ENCODE measurements at places on chromosomes 7 and 10.
A peak's percentile ranks its signal among the peaks of the same experiment; 100 is the strongest.

GRCh38 chr7:152136686-152137085 lies 111.2 kb downstream of the GALNT11 start:
- DNase-seq: no peak

GRCh38 chr7:81926154-81926553 lies 156.3 kb upstream of the HGF start:
- no peak for DNase-seq

- no peak for DNase-seq
Measured at GRCh38 chr10:92218569-92218968, 72.3 kb downstream of the CPEB3 start.

GRCh38 chr10:11796474-11796873 lies 26.7 kb upstream of the PROSER2 start:
- no peak for DNase-seq

DNA sequence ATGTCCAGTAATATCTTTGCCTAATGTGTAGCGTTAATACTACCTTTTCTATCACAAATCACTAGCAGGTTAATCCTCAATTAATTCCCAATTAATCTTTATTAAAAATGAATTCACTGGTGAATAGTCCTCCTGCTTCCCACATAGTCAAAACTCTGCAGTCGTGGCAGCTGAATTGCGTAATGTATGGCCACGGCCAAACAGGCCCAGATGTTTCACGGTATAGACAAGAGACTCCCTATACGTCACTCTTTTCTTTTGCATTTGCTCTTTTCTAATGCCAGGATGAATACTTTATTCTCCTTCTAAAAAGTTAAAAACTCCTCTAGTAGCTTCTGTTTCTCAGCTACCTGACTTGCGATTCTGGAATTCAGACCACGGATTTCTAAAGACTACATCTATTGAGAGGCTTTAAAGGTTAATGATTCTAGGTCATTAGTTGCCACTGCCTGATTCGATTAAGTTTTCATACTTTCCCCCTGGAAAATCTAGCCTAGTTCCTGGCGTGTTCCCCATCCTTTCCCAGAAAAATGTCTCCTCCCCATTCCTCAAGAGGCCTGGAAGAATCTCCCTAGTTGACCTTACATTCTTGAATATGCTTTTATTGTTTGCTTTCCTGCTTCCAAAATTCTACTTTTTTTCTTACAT lies 16.9 kb downstream of the MEOX2 start:
- DNase-seq: no peak

GRCh38 chr7:26492816-26493215 lies 201.2 kb downstream of the SNX10 start:
- DNase-seq: no peak

DNA sequence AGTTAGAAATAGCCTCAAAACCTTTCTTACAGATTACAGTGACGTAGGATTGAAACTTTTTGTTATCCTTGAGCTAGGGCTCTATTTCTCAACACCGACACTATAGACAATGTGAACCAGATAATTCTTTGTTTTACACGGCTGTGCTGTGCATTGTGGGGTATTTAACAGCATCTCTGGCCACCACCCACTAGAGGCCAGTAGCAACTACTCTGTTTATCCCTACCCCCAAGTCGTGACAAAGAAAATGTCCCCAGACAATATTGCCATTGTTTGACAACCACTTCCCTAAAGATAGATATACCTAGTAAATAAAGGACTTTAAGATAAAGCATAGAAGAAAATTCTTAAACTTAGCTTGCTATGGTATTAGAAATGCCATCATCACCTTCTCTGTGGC lies 359.6 kb downstream of the ARL4A start:
- no peak for DNase-seq

DNA sequence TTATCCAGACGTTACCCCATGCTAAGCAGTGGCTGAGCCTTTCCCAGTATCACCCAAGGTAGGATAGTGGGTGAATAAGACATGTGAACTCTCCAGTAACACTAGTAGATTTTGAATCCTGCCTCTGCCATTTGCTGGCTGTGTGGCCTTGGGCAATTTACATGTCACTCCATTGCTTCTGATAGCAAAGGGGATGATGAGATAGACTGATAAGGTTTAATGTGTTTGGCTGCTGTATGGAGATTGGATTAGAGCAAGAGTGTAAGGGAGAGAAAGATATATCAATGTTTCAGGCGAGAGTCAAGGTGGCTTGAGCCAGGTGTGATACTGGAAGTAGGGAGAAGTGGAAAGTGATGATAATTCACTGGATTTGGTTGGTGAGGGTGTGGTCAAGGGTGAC lies 40.1 kb upstream of the EEPD1 start:
- no peak for DNase-seq

GRCh38 chr7:92137557-92137956 lies 3.3 kb upstream of the CYP51A1 start:
- no peak for DNase-seq

GRCh38 chr7:142685877-142686508 lies 63.3 kb upstream of the PRSS1 start:
- no peak for DNase-seq

- DNase-seq: no peak
Measured at GRCh38 chr7:126778101-126778500, 474.6 kb downstream of the GRM8 start.

DNA sequence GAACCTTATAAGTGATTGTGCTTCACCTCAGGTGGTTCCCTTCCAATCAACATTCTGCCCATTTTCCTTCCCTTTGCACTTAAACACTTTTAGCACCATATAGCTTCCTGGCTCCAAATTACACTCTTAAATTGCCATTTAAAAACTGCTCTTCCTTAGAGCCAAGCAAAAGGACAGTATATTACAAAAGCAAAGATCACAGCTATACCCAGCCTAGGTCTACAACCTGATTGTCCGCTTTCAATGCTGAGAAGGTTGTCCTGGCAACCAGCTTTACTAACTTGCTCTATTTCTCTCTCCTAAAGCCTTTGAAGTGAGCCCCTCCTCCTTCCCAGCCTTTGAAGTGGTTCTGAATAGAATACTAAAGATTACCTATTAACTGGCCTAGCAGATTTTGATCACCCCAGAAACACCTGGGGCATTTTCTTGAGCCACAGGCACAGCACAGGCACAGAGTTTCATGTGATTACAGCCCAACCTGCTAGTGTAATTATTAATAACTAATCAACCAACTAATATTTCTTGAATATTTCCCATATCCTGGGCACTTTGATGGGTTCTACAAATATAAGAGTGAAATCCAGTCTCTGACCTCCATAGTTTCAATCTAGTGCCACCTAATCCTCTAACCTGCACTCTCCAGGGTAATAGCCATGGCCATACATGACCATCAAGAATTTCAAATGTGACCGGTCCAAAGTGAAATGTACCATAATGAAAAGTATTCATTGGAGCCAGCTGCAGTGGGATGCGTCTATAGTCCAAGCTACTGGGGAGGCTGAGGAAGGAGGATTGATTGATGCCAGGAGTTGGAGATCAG lies 63.6 kb upstream of the TRIM24 start:
- no peak for DNase-seq

DNA sequence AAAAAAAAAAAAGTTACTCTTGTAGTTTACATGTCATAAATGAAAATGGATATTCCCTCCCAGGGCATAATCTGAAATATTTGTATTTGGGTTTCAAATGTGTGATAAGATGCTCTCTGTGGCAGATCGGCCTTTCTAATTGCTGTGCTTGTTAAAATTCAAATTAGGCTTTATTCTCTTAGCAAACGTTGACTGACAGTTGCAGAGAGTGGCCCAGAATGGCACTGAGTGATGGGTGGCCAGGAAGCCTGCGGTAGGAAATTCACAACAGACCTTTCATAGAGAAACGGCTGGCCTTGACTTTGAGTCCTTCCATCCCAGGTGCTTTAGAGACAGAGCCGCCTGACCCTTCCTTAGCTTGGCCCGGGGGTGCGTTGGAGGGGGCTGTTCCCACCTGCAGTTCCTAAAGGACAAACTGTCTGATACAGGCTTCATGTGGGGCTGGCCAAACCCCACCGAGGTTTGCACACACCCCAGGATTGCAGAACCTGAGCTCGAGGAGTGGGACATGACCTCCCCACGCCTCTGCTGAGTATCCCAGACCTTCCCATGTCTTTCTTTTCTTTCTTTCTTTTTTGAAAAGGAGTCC lies 152.7 kb downstream of the CUX1 start:
- DNase-seq: no peak

GRCh38 chr7:13414181-13414580 lies 575.3 kb downstream of the ETV1 start:
- DNase-seq: no peak

GRCh38 chr10:88861036-88861435 lies 9.4 kb upstream of the ANKRD22 start:
- DNase-seq: no peak

DNA sequence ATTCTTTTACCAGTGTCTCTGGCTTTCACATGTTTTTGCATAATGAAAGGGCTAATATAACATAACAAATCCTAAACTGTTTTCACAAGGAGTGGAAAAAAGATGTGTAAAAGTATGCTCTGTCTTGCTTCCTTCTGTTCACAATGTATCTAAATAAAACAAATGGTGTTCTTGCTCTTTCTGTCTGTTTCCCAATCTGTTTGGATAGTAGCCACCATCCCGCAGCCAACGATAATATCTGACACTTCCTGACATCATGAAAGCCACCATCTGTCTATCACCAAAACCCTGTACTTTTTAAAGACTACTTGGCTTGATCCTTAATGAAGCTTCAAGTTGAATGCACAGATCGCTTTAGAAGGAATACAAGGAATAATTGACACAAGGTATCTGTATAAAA lies 246.2 kb downstream of the ETV1 start:
- no peak for DNase-seq

- no peak for DNase-seq
Measured at GRCh38 chr10:1549591-1550290, 187.6 kb downstream of the ADARB2 start.

DNA sequence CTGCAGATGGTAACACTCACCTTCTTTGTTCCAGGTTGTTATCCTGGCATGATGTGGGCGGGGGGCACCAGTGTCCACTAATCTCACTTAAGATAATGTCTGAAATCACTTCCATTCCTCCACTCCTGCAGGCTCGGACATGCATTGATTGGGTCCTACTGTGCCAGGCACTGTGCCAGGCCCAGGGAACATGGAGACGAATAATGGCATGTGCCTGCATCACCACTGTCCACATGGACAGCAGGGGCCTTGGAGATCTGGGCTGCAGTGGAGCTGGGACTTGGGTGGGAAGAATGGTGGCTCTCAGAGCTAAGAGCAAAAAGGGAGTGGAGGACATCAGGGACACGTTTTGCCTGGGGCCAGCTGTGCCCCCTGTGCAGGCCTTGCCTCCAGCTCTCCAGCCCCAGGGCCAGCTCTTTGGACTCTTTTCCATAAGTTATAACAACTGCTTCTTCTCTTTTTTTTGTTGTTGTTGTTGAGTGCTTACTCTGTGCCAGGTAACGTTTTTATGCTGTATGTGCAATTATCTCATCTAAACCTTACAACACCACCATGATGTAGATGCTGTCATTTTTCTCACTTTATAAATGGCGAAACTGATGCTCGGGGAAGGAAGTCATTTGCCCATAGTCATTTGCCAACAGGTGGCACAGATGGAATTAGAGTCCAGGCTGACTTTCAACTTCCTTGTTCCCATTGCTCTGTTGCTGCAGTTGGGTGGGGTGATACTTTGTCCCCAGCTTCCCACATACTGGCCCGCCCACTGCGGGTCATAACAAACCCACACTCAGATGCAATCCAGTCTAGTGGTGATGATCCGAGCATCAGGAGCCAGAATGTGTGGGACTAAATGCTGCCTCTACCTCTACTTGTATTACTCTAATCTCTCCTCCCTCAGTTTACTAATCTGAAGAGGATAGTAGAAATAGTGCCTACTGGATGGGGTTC lies 19.1 kb downstream of the PLPP4 start:
- no peak for DNase-seq

GRCh38 chr10:14060320-14061070 lies 270.2 kb downstream of the FRMD4A start:
- DNase-seq: no peak

DNA sequence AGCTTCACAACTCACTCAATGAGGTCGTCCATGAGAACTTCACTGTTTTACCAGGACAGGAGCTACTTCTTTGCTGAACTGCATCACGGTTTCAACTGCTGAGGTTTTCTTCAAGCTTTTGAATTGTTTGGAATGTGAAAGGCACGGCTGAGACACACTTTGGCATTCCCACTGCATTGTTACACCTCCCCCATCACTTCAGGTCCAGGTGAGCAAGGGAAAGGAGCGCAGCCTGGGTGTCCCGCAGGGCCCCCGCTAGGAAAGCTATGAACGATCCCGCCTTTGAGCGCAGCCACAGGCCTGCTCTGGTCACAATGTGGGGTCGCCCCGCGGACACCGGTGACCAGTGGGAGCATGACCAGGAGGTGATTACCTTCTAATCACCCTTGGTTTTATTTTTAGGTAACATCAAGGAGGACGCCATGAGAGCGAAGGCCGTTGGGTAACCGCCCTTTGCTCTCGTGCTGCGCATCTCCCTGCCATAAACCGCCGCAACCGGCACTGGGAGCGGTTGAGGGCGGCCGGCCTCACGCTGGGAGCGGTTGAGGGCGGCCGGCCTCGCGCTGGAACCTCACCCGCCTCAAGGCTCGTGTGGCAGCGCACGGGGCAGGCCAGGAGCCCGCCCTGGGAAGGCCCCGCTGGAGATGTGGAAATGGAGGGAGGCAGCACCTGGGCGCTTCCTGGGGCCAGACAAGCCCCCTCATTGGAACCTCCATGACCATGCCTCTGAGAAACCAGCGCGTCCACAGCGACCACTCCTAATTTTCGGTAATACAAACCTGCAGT lies 50.9 kb upstream of the SGMS1 start:
- no peak for DNase-seq

GRCh38 chr7:99499371-99499720 lies 735 bp downstream of the ZNF394 start:
- DNase-seq: no peak

DNA sequence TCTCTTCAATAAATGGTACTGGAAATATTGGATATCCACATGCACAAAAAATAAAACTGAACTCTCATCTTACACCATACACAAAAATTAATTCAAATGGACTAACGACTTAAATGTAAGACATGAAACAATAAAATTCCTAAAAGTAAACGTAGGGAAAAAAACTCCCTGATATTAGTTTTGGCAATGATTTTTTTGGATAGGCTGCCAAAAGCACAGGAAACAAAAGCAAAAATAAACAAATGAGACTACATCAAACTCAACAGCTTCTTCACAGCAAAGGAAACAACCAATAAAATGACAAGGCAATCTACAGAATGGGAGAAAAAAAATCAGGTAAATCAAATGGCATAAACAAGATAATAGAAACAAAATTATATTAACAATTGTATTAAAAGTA lies 65.7 kb downstream of the ORC5 start:
- DNase-seq: no peak

DNA sequence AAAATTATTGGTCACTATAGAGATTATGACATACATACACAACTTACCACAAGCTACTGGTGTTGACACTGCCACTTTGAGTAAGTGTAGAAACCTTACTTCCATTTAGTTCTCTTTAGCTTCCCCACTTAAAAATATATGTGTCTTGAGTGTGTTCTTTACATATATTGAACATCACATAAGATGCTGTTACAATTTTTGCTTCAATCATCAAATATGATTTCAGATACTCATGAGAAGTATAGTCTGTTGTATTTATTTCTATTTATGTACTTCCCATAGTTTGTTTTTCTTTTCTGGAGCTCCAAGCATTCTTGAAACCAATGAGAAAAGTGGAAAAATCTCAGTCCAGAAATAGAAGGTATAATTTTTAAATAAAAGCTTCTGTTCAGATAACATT lies 102.7 kb upstream of the SDK1 start:
- no peak for DNase-seq

GRCh38 chr10:6347391-6347951 lies 144.7 kb downstream of the PFKFB3 start:
- DNase-seq: peak; percentile 63

GRCh38 chr10:129896136-129896859 lies 67.8 kb downstream of the EBF3 start:
- DNase-seq: no peak
